ENCODE measurements at places on chromosomes 3 and 15. TPM values are rescaled to one million over a fixed set of nuclear protein-coding genes. Genes with fewer than 3 reads are reported as not detected.

GRCh38 chr3:194686816-194687637 lies 1.3 kb downstream of the FAM43A start:
- H3K27ac ChIP-seq = peak overlapping the region; percentile 8
- H3K4me3 ChIP-seq = peak overlapping the region; percentile 55
- H3K36me3 ChIP-seq = no peaks in the 10 kb centered on the region

UPK1B gene
- 1.1 TPM for polyA plus RNA-seq

DNA sequence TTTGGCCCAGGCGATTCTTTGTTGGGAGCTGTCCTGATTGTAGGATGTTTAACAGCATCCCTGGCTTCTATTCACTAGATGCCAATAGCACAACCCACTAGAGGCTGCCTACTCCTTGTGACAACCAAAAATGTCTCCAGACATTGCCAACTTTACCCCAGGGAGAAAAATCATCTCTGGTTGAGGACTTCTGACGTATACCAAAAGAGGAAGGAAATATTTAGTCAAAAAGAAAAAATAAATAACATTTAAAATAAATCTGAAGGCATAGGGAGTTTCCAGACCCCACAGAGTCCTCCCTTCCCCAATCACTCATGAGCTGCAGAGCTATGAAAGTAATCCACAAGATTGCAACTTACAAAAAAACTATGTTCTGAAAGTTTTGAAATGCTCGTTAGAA lies 61.0 kb downstream of the MECOM start:
- no peaks in the 10 kb centered on the region for H3K36me3 ChIP-seq
- DNase-seq = no peak
- H3K27ac ChIP-seq = no peak overlapping the region
- H3K4me3 ChIP-seq = no peak overlapping the region
- H3K4me1 ChIP-seq = no peaks in the 10 kb centered on the region
- no peaks in the 10 kb centered on the region for H3K27me3 ChIP-seq

RLBP1 gene
- 2.8 TPM for polyA plus RNA-seq

DNA sequence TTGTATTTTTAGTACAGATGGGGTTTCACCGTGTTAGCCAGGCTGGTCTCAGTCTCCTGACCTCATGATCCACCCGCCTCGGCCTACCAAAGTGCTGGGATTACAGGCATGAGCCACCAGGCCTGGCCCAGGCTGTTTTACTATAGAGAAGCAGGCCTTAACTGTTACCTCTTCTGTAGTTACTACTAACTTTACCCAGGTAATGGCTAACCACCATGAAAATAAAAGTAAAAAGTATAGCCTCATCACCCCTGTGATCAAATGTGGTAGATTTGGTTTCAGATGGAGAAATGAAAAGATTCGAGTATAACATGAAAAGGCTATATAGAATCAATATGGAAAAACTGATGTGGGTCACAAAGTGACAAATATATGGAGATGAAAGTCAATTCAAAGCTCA lies 210.1 kb downstream of the CD47 start:
- H3K27me3 ChIP-seq = no peaks in the 10 kb centered on the region
- H3K36me3 ChIP-seq = no peaks in the 10 kb centered on the region
- no peak overlapping the region for H3K4me3 ChIP-seq
- H3K4me1 ChIP-seq = no peaks in the 10 kb centered on the region
- H3K27ac ChIP-seq = no peak overlapping the region

- no peak for DNase-seq
- H3K27ac ChIP-seq = no peak overlapping the region
- H3K27me3 ChIP-seq = peaks cover 4% of the 10 kb centered on the region
- no peaks in the 10 kb centered on the region for H3K4me1 ChIP-seq
- H3K4me3 ChIP-seq = no peak overlapping the region
Measured at GRCh38 chr3:98032265-98032664, 2.9 kb downstream of the GABRR3 start.

DNA sequence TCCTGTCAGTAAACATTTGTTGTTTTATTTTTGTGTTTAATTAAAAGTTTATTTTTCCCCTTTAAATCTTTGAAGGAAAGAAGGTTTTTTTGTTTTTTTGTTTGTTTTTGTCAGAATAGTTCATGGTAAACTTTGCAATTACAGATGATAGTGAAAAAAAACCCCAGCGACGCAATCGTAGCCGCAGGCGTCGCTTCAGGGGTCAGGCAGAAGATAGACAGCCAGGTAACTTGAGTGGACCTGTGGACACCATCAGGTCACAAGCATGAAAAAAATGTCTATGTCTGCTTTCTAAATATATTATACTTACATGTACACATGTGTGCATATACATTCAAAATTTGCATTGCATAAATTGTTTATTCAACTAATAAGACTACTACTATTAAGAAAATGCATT lies 18.6 kb downstream of the DNAJC19 start:
- no peak overlapping the region for H3K27ac ChIP-seq
- no peak for DNase-seq
- H3K4me1 ChIP-seq = no peaks in the 10 kb centered on the region
- H3K4me3 ChIP-seq = no peak overlapping the region
- peaks cover 42% of the 10 kb centered on the region for H3K36me3 ChIP-seq

- H3K4me1 ChIP-seq = no peaks in the 10 kb centered on the region
- DNase-seq = no peak
- no peaks in the 10 kb centered on the region for H3K27me3 ChIP-seq
- H3K27ac ChIP-seq = no peak overlapping the region
Measured at GRCh38 chr3:85264381-85264780, 305.6 kb downstream of the CADM2 start.

FGD5 gene
- 6.3 TPM for polyA plus RNA-seq

KPNA1 gene
- polyA plus RNA-seq = 35.0 TPM

GRCh38 chr3:155553326-155553725 lies 191.5 kb downstream of the PLCH1 start:
- no peaks in the 10 kb centered on the region for H3K27me3 ChIP-seq
- peaks cover 6% of the 10 kb centered on the region for H3K36me3 ChIP-seq
- H3K4me3 ChIP-seq = no peak overlapping the region
- H3K27ac ChIP-seq = no peak overlapping the region

HDGFL3 gene
- polyA plus RNA-seq = 30.4 TPM

FAM98B gene
- 31.3 TPM for polyA plus RNA-seq

GRCh38 chr3:128366652-128367051 lies 100.0 kb downstream of the DNAJB8 start:
- H3K27me3 ChIP-seq = no peaks in the 10 kb centered on the region
- H3K36me3 ChIP-seq = peaks cover 20% of the 10 kb centered on the region
- no peaks in the 10 kb centered on the region for H3K4me1 ChIP-seq
- no peak for DNase-seq

SNX22 gene
- 2.7 TPM for polyA plus RNA-seq

DNA sequence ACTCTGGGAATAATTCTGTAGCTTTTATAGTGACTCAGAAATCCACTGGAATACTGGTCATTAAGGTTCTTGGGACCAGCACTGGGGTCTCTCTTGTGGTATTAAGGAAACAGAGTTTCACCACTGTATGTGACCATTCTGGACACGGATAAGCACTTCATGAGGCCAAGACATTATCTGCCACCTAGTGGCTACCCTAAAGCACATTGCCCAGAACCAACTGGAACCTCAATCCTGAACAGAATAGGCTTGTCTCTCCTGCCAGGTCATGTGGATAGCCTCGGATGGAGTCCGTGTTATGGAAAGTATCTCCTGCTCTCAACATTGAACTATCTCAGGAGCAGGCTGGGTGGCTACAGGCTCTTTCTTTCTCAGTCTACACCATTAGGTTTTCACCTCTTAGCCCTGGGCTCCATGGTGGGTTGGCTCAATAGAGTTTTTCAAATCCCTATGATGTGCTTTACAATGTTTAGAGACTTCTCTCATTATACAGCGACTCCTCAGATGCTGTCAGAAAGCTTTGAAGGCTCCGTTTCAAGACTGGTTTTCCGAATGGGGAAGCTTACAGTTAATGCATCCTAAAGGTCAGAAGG lies 167.6 kb upstream of the ST8SIA2 start:
- no peaks in the 10 kb centered on the region for H3K36me3 ChIP-seq
- H3K27ac ChIP-seq = no peak overlapping the region
- H3K4me1 ChIP-seq = no peaks in the 10 kb centered on the region
- DNase-seq = peak; percentile 8
- no peaks in the 10 kb centered on the region for H3K27me3 ChIP-seq

BHLHE40 gene
- 101 TPM for polyA plus RNA-seq

NKIRAS1 gene
- 7.3 TPM for polyA plus RNA-seq

- DNase-seq = peak; percentile 61
- peak overlapping the region; percentile 63 for H3K4me3 ChIP-seq
- H3K4me1 ChIP-seq = peaks cover 21% of the 10 kb centered on the region
- H3K27ac ChIP-seq = peak overlapping the region; percentile 86
- H3K36me3 ChIP-seq = no peaks in the 10 kb centered on the region
- no peaks in the 10 kb centered on the region for H3K27me3 ChIP-seq
Measured at GRCh38 chr15:38073178-38073946, 138.9 kb downstream of the TMCO5A start.

DNA sequence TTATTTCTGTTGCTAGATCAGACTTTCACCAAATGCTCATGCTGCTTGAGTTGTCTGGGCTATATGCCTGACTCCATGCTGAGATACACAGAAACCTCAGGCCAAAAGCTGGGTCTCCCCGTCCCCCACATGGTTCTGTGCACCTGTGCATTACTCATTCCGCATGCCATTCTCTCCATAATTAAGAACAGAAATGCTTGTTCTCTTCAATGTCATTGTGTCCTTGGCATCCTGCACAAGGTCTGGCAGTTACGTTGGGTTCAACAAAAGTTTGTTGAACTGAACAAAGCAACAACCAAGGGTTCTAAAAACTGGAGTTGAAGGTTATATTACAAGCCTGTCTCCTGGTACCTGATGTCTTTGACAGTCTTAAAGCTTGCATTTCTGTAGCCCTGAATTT lies 177.5 kb downstream of the FNDC3B start:
- H3K27ac ChIP-seq = no peak overlapping the region
- no peaks in the 10 kb centered on the region for H3K36me3 ChIP-seq
- no peaks in the 10 kb centered on the region for H3K27me3 ChIP-seq
- no peak for DNase-seq
- no peaks in the 10 kb centered on the region for H3K4me1 ChIP-seq
- no peak overlapping the region for H3K4me3 ChIP-seq

GCSAM gene
- polyA plus RNA-seq = 3.7 TPM

GRCh38 chr3:19348941-19349564 lies 200.7 kb downstream of the KCNH8 start:
- no peaks in the 10 kb centered on the region for H3K4me1 ChIP-seq
- DNase-seq = no peak
- no peaks in the 10 kb centered on the region for H3K27me3 ChIP-seq
- H3K36me3 ChIP-seq = no peaks in the 10 kb centered on the region

DNA sequence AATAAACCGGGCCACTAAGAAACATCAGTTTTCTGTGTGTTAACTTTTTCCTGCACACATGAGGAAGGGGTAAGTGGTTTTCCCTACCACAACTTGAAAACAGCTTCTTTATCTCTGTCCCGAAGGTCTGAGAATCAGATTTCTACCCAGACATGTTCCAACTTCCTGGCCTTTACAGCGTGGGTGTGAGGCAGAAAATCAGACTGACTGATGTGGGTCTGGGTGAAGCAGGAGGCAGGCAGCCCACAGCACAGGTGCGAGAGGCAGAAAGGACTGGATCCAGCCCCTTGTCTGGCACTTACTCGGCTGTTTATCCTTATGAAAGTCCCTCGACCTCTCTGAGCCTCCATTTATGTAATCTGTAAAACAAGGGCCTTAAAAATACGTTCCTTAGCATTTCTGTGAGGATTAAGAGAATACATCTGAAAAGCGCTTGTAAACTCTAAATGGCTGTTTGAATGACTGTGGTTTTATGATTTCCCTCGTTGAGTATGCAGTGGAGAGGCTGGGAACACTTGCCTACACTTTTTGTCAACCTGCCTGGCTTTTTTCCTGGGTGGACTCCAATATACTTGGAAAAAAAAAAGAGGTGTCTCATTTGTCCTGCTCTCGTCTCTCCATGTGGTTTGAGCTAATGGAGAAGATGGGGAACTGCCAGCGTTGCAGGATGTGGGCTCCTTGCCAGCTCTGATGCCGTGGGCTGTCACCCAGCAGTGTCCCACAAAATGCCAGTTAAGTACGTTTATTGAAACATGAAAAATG lies 3.1 kb downstream of the AGBL1 start:
- no peaks in the 10 kb centered on the region for H3K4me1 ChIP-seq
- H3K4me3 ChIP-seq = no peak overlapping the region
- DNase-seq = no peak
- no peaks in the 10 kb centered on the region for H3K36me3 ChIP-seq
- H3K27me3 ChIP-seq = no peaks in the 10 kb centered on the region

DNA sequence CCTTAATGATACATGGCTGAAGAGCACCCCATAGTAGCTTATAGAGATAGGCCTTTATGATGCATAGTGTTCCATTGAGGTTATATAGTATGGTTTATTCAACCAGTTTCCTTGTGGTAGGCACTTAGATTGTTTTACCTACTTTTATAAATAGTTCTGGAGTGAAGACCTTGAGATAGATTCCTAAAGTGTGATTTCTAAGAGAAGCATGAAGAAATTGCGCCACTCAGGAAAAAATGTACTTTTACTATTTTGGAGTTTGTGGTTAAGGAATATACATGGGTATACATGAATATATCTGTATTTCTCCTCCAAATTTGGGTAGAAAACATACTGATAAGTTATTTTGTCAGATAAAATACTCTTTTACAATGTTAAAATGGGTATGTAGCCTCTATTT lies 70.5 kb downstream of the CHD2 start:
- no peaks in the 10 kb centered on the region for H3K4me1 ChIP-seq
- H3K4me3 ChIP-seq = no peak overlapping the region
- DNase-seq = no peak
- H3K27ac ChIP-seq = no peak overlapping the region
- H3K36me3 ChIP-seq = peaks cover 77% of the 10 kb centered on the region

GRCh38 chr3:128320551-128321340 lies 145.9 kb downstream of the DNAJB8 start:
- H3K27ac ChIP-seq = no peak overlapping the region
- H3K4me3 ChIP-seq = no peak overlapping the region
- H3K27me3 ChIP-seq = no peaks in the 10 kb centered on the region
- H3K4me1 ChIP-seq = peaks cover 38% of the 10 kb centered on the region
- no peak for DNase-seq

- H3K27me3 ChIP-seq = no peaks in the 10 kb centered on the region
- no peaks in the 10 kb centered on the region for H3K4me1 ChIP-seq
- peaks cover 41% of the 10 kb centered on the region for H3K36me3 ChIP-seq
- no peak overlapping the region for H3K27ac ChIP-seq
- DNase-seq = no peak
Measured at GRCh38 chr15:90458061-90458460, 70.0 kb downstream of the IQGAP1 start.

DNA sequence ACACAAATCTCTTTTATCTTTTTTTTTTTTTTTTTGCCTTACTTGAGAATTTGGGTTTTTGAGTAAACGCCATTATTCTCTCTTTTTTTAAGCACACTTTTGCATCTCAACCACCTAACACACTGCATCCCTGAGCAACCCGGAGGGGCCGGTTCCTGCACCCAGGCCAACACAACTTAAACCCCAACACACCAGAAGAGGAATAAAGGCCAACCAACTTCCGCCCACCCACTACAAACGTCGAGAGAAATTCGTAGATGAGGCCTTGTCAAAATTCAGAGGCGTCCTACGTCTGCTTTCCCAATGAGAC lies 389 bp upstream of the CCNB2 start:
- peaks cover 8% of the 10 kb centered on the region for H3K36me3 ChIP-seq
- no peaks in the 10 kb centered on the region for H3K4me1 ChIP-seq
- no peak for DNase-seq
- H3K4me3 ChIP-seq = peak overlapping the region; percentile 77
- H3K27ac ChIP-seq = peak overlapping the region; percentile 21

- no peak for DNase-seq
- no peaks in the 10 kb centered on the region for H3K27me3 ChIP-seq
- H3K36me3 ChIP-seq = no peaks in the 10 kb centered on the region
- no peaks in the 10 kb centered on the region for H3K4me1 ChIP-seq
- no peak overlapping the region for H3K4me3 ChIP-seq
Measured at GRCh38 chr3:81651139-81651538, 110.3 kb downstream of the GBE1 start.

- H3K27ac ChIP-seq = no peak overlapping the region
- no peaks in the 10 kb centered on the region for H3K36me3 ChIP-seq
- H3K4me3 ChIP-seq = no peak overlapping the region
- DNase-seq = no peak
- no peaks in the 10 kb centered on the region for H3K4me1 ChIP-seq
Measured at GRCh38 chr3:99365979-99366378, 272.4 kb upstream of the COL8A1 start.
